ENCODE measurements at places on chromosomes 7 and 10.

GRCh38 chr10:29882766-29883165, 176.6 kb downstream of the JCAD start:
- DNase-seq: peak; percentile 35

GRCh38 chr10:72800000-72800740, 93.4 kb upstream of the OIT3 start:
- no peak for DNase-seq

- DNase-seq: no peak
Measured at GRCh38 chr7:87797798-87798403, 78.3 kb downstream of the SLC25A40 start.

DNA sequence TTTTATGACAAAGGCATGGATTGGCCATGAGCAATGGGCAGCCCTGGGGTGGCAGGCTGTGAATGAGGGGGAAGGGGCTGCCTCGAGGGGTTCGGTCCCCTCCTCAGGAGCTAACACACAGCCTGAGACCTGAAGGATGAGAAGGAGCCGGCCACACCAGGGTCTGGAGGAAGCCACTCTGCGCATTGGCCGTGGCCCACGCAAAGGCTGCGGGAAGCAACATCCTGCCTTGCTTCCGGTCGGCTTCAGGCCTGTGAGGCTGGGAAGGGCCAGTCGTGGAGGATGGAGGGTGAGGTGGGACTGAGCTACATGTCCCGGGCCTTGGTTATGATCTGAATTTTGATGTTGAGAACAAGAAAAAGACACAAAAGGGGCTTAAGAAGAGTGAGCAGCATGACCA, 49.4 kb downstream of the RGS10 start:
- DNase-seq: no peak

GRCh38 chr10:49254556-49255318, 44.2 kb upstream of the C10orf71 start:
- no peak for DNase-seq

DNA sequence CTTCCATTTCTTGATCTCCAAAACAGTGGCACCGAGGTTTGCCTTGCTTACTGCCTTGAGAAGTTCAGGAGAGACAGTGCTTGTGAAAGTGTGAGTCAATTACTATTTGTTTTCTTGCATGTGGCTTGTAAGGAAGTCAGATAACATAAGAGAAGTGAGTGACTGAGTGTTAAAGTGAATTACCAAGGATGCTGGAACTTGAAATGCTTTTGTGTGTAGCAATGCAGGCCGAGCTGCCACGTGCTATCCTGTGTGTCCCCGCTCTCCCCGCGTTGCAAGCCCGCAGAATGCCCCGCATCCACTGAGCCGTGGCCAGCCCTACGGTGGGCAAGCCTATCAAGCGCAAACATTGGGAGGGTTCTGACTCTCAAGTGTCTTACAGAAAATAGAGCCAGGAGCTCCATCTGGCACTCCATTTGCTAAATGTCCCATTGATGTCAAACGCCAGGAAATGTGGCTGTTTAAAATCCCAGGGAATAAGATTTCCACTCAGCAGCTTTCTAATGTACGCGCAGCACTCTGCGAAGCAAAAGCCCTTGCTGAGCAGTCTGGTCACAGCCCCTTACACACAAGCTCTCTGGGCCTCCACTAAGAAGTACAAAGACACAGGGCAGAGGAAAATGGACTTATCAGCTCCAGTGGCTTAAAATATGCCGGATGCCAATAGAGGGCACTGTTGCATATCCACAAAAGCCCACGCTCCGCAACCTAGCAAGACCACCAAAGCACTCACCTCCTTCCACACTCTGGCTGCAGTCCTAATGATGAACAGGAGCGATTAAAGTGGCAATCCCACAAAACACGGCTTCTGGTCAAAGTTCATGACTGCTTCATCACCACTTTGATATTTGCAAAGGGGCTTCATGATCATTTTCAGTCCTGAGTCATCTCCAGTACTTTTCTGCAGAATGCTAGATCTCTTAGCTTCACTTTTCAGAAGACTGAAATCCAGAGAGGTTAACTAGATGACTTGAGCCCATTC, 158.0 kb upstream of the ITGB1 start:
- no peak for DNase-seq

DNA sequence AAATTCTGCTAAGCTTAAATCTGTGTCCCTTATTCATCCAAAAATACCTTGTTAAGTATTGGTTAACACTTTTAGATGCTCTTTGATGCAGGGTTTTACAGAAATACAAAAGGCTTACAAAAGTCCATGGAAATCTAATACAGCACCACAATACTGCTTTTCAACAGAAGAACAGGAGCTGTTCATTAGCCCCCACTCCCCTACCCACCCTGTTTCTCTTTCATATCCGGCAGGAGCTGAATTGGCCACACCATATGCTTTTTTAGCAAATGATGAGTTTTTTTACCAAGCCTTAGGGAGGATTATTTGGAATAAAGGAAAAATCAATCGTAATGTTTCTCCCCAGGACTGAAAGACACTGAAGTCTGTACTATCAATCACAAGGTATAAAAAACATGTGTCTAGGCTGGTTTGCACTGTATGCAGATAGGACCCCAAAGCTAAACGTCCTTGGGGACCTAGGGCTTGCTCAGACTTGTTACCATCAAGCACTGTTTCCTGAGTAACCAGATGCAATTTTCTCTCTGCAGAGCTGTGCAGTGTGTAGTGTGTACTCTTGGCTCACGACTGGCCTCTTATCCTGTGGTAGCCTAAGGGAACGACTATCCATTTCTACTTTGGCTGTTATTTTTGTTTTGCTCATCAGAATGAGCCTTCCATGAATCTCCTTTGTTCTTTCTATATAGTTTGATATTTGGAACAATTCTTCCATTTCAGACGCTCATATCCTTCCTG, 143.3 kb upstream of the LRGUK start:
- no peak for DNase-seq

GRCh38 chr10:114458955-114459354, 54.7 kb upstream of the AFAP1L2 start:
- DNase-seq: no peak

- DNase-seq: no peak
Measured at GRCh38 chr10:71137701-71138100, 74.7 kb upstream of the UNC5B start.

GRCh38 chr7:8261711-8262695, at the start of gene ICA1:
TSS of gene ICA1 (minus strand) at chr7:8262167. CDS start at chr7:8235926, 26,241 bp downstream.
- peak; percentile 80 for DNase-seq

- DNase-seq: no peak
Measured at GRCh38 chr10:104617831-104618230, 23.3 kb upstream of the SORCS3 start.
